ENCODE measurements at places on chromosomes 12 and 14.

DNA sequence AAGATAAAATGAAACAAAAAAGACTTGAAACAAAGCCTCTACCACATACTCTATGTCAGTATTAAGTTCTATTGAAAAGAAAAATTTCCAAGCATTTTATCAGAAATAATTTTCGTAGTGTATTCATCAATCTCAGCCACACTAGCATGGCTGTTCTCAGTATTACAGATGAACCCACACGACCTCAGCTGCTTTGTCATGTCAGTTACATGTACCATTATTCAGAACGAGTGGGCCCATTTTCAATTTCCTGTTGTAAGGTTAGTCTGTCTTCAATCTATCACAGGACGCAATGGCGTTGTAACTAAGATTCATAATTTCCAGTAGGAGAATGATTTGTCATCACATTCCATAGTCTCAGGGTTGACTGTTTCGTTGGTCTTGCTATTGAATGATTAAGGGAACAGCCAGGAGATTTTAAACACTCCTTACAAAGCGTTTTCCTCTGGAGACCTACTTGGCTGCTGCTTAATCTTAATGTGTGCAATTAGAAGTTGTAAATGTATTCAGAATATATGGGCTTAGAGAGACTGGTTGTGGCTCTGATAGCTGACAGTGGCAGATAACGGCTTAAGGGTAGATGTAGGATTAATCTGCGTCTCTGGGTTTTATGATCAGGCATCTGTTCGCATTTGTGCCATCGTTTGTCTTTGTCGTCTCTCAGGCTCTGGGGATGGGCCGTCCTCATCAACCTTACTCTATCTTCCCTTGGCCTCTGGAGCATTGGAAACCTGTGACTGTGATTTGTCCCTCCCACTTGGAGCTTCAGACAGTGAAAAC, 65.4 kb downstream of the GLT1D1 start:
- DNase-seq: peak; percentile 4

DNA sequence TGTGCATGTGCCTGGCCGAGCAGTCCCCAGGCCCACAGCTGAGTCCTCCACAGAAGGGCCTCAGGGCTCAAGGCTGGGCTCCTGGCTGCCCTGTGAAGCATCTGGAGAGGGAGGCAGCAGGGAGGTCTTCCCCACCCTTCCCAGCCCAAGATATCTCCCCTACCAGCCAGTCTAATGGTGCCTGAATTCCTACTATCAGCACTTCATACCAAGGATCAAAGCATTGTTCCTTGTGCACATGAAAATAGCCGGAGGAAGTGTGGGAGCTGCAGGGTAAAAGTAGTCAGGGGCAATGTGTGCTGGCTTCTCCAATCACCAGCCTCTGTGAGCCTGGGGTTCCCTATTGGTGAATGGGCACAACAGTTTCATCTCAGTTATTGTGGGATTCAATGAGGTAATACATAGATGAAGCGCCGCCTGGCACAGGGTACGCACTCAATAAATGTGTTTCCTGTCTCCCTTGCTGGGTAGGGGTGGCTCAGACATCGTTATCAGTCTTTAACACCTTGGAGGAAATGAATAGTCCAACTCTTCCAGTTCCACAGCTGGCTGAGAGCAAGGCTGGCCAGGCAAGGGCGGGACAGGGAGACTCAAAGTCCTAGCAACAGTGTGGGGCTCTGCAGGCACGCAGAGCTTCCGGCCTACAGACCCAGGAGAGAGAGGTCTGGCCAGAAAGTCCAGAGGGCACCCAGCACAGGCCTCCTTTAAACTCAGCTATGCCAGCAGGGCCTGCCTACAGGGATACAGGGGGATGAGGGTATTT, 39.1 kb upstream of the PNMA1 start:
- DNase-seq: no peak

DNA sequence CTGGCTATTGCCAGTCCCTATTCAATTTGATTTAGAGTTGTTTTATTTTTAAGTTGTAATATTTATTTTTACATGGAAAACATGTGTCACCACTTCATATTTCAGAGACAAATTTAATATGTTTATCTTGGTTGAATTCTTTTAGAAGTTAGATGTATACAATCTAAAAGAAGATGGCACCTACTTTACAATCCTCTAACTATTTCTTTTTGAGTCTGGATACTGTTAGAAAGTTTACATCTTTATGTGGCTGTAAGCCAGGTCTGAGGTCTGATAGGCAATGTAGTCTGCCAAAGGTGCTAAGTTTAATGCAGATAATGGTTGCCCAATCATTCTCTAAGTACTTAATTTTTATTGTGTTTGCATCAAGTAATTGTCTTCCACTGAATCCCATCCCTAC, 7.2 kb upstream of the LMO3 start:
- no peak for DNase-seq

DNA sequence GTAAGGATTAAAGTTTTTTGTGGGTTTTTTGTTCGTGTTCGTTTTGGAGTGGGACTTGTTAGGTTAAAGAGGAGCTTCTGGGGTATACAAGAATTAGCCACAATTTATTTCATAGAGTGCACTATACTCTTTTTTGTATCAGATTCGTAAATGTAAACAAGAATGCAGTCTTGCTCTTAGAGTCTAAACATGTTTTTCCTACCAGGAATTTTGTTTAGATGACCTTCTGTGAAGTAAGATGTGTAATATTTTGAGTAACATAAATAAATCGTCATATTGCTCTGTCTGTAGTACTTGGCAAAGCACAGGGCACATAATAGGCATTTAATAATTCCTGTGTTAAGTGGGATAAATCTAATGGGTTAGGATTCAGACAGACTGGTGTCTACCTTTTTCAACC, 9.6 kb downstream of the CNOT2 start:
- no peak for DNase-seq

Measured in activated naive CD8-positive, alpha-beta T cell treated with anti-CD3 and anti-CD28 coated beads for 36 hours (primary cell).